Left colon (tissue), 2 donors: ENCODE measurements at places on chromosomes 3 and 15. TPM values are rescaled to one million over a fixed set of nuclear protein-coding genes. Genes with fewer than 3 reads are reported as not detected.

- no peak for DNase-seq
Measured at GRCh38 chr15:38565287-38565670, 665 bp upstream of the RASGRP1 start.

Gene SLCO2A1
- total RNA-seq = 57.7 TPM

DNA sequence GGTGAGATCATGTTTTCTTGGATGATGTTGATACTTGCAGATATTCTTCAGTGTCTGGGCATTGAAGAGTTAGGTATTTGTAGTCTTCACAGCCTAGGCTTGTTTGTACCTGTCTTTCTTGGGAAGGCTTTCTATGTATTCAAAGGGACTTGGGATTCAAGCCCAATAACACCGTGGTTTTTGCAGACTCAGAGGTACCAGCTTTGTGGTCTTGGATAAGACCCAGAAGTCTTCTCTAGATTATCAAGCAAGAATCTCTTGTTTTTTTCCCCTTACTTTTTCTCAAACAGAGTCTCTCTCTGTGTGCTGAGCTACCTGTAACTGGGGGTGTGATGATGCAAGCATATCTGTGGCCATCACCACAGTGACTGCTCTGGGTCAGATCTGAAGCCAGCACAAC, 42.7 kb upstream of the CCK start:
- DNase-seq = no peak

Gene IMPG2
- 0.11 TPM for total RNA-seq

DNA sequence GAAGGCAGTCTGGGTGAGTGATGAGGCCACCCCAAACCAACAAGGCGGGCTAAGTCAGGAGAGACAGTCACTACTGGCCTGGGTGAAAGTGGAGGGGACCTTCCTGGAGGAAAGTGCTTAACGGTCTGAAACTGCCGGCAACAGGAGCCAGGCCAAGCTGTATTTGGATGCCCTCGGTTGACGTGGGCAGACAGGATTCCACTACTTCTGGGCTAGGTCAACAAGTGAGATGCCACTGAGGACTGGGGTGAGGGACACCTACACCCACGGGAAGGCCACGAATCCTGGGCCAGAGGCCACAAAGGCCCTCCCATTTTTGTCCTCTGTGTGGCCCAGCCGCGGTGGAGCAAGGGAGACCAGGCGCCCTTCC, 12.3 kb downstream of the SPTBN5 start:
- no peak for DNase-seq

Gene FETUB
- not detected for total RNA-seq
